Prostate gland (tissue), 2 donors: ENCODE measurements at places on chromosomes 16 and 17. TPM values are rescaled to one million over a fixed set of nuclear protein-coding genes. Genes with fewer than 3 reads are reported as not detected.

Gene ABCC12
- 2.2 TPM for total RNA-seq

Gene KRT31
- not detected for total RNA-seq

Gene EPOP
- total RNA-seq: 4.1 TPM

Gene TMEM235
- total RNA-seq: not detected

Gene SCGB1C2
- not detected for total RNA-seq

Gene ZFPM1
- 21.5 TPM for total RNA-seq

Gene PLK1
- 8.7 TPM for total RNA-seq

Gene KRTAP4-9
- not detected for total RNA-seq

Gene ZNF200
- 8.2 TPM for total RNA-seq

Gene GPR179
- total RNA-seq: 0.14 TPM

Gene SMIM22
- total RNA-seq: 29.0 TPM

Gene RNF112
- total RNA-seq: 2.3 TPM

Gene DOK4
- total RNA-seq: 55.4 TPM

Gene CDH1
- total RNA-seq: 300 TPM

Gene GCGR
- total RNA-seq: 0.97 TPM

Gene OTOA
- 0.68 TPM for total RNA-seq

Gene CMTM2
- 62.9 TPM for total RNA-seq
